Common myeloid progenitor, CD34-positive (primary cell): ENCODE measurements at places on chromosomes 7 and 10.

GRCh38 chr10:61877887-61878739 is 23.4 kb upstream of the ARID5B start:
- no peaks in the 10 kb centered on the region for H3K27me3 ChIP-seq
- H3K4me1 ChIP-seq: no peaks in the 10 kb centered on the region
- no peak overlapping the region for H3K4me3 ChIP-seq
- no peak for DNase-seq
- H3K27ac ChIP-seq: no peak overlapping the region

- peak overlapping the region; percentile 51 for H3K27ac ChIP-seq
- no peak overlapping the region for H3K4me3 ChIP-seq
- H3K27me3 ChIP-seq: no peaks in the 10 kb centered on the region
- peaks cover 12% of the 10 kb centered on the region for H3K36me3 ChIP-seq
- peak; percentile 75 for DNase-seq
- H3K4me1 ChIP-seq: peaks cover 83% of the 10 kb centered on the region
These were observed 132.3 kb downstream of the ARHGAP22 start for GRCh38 chr10:48472501-48473069.

DNA sequence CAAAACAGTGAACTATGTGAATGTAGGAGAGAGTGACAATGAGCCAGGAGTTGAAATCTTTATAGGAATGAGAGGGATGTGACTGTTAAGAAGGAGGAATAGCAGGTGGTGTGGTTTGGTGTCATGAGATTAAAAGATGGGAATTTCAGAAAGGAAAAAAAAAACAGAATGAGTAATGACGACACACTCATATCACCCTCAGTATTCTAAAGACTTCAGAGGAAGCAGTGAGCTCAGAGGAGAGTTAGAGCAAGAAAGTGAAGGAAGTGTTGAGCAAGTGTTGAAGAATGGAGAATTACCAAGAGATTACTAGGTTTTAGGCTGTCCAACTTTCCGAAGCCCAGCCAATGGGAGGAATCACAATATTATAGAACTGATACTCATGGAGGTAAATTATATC is 220.5 kb upstream of the HGF start:
- H3K27me3 ChIP-seq: no peaks in the 10 kb centered on the region
- no peak overlapping the region for H3K4me3 ChIP-seq
- DNase-seq: no peak
- no peaks in the 10 kb centered on the region for H3K36me3 ChIP-seq
- H3K4me1 ChIP-seq: no peaks in the 10 kb centered on the region

DNA sequence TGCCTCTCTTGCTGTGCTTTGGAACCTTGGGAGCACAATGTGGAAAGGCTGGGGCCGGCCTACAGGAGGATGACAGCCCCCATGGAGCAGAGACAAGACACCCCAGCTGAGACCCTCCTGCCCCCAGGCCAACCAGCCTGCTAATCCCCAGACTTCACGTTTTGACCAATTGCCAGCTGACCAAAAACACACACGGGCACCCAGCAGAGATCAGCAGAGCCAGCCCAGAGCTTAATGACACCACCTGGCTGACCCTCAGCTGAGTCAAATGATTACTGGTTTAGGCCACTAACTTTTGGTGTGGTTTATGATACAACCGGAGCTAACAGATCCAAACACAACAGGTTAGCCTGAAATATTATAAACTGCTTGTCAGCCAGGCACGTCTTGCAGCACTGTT is 111.2 kb upstream of the KIF5B start:
- no peaks in the 10 kb centered on the region for H3K36me3 ChIP-seq
- H3K27ac ChIP-seq: no peak overlapping the region
- DNase-seq: no peak
- H3K4me3 ChIP-seq: no peak overlapping the region
- H3K27me3 ChIP-seq: no peaks in the 10 kb centered on the region
- peaks cover 3% of the 10 kb centered on the region for H3K4me1 ChIP-seq

- H3K4me1 ChIP-seq: peaks cover 23% of the 10 kb centered on the region
- H3K4me3 ChIP-seq: no peak overlapping the region
- H3K27ac ChIP-seq: no peak overlapping the region
- DNase-seq: peak; percentile 72
- H3K27me3 ChIP-seq: peaks cover 29% of the 10 kb centered on the region
These were observed 12.1 kb downstream of the PDZD7 start for GRCh38 chr10:101018600-101019439.

GRCh38 chr7:55536619-55537457 is 35.5 kb downstream of the VOPP1 start:
- DNase-seq: no peak
- no peak overlapping the region for H3K4me3 ChIP-seq
- no peak overlapping the region for H3K27ac ChIP-seq
- H3K27me3 ChIP-seq: no peaks in the 10 kb centered on the region

- no peaks in the 10 kb centered on the region for H3K27me3 ChIP-seq
- H3K36me3 ChIP-seq: no peaks in the 10 kb centered on the region
- no peak overlapping the region for H3K4me3 ChIP-seq
- peaks cover 4% of the 10 kb centered on the region for H3K4me1 ChIP-seq
- no peak overlapping the region for H3K27ac ChIP-seq
These were observed 123.2 kb downstream of the ANK3 start for GRCh38 chr10:60266513-60266912.

DNA sequence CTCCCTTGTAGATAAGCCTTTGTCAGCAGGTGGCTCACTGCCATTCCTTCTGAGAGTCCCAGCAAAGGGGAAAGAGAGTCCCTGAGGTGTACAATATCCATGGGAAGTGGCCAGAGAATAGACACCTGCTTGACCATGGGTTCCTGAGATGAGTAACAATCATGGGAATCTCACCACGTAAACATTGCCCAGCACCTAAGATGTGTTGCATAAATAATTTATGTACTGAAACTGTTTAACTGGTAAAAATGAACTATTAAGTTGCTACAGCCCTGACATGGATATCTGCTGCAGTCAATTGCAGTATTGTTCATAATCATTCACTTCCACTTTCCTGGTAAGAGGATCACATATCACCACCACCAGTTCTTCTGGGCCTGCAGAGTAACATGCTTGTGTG is 123.8 kb upstream of the INHBA start:
- no peak overlapping the region for H3K4me3 ChIP-seq
- no peaks in the 10 kb centered on the region for H3K27me3 ChIP-seq
- no peaks in the 10 kb centered on the region for H3K36me3 ChIP-seq
- H3K27ac ChIP-seq: no peak overlapping the region

DNA sequence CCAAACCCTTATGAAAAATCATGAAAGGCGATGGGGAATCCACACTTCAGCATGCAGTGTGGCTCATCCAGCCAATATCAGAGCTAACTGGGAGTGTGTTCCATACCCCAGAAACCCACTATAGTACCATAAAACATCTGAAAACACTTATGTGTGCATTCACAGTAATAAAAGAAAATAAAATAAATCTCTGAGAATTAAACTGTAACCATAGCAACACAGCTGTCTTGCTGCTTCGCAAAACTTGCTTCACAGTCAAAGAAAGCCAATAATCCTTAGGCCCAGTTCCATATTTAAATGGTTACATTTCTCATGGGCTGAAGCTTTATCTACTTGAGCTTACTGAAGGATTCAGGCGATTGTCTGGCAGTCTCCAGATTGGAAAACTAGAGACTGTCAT is 19.9 kb upstream of the POLR1F start:
- no peak for DNase-seq
- H3K4me3 ChIP-seq: no peak overlapping the region
- no peaks in the 10 kb centered on the region for H3K27me3 ChIP-seq
- no peaks in the 10 kb centered on the region for H3K36me3 ChIP-seq

DNA sequence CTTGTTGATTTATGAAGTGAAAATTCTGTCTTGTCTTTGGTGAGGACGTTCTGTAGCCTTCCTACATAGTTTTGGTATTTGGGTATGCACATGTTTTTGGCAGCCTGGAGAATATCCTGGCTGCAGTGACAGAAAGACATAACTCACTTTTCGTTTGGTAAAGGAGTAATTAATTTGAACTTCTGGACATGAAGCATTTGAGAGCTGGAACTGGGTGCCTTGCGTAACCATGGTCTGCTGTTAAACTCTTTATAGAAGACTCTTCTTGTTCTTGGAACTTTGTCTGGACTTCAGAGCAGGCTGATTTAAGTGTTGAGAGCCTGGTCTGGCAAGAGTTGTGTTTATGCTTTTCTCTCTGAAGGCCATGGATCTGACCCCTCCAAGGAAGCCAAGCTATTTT is 231.3 kb downstream of the LRMDA start:
- H3K27me3 ChIP-seq: no peaks in the 10 kb centered on the region
- H3K4me1 ChIP-seq: peaks cover 8% of the 10 kb centered on the region
- H3K4me3 ChIP-seq: no peak overlapping the region
- no peaks in the 10 kb centered on the region for H3K36me3 ChIP-seq
- H3K27ac ChIP-seq: no peak overlapping the region

- DNase-seq: no peak
- H3K4me1 ChIP-seq: peaks cover 6% of the 10 kb centered on the region
- H3K4me3 ChIP-seq: no peak overlapping the region
- no peaks in the 10 kb centered on the region for H3K36me3 ChIP-seq
These were observed 66.1 kb upstream of the AOAH start for GRCh38 chr7:36790311-36790787.

- H3K4me3 ChIP-seq: peak overlapping the region; percentile 85
- H3K27me3 ChIP-seq: no peaks in the 10 kb centered on the region
- peak; percentile 89 for DNase-seq
- H3K4me1 ChIP-seq: peaks cover 47% of the 10 kb centered on the region
- H3K36me3 ChIP-seq: no peaks in the 10 kb centered on the region
These were observed 452 bp upstream of the TMEM140 start for GRCh38 chr7:135147341-135147898.

DNA sequence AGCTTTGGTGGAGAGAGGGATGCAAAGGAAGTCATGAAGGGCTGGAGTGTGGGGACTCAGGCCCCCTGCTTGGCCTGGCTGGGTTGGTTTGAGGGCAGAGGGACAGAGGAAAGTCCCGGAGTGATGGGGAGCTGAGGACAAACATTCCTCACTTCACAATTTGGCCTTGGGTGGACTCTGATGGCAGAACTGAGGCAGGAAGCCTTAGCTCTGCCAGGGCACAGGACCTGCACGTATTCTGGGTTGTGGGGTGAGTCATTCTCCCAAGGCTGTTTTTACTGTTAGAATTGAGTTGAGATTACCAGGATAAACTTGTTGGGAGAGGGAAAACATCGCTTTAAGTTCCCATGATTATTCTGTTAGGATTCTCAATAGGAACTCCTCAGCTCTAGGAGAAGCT is 2.6 kb downstream of the GOLGA7B start:
- no peak overlapping the region for H3K27ac ChIP-seq
- no peaks in the 10 kb centered on the region for H3K4me1 ChIP-seq
- H3K27me3 ChIP-seq: no peaks in the 10 kb centered on the region
- DNase-seq: no peak
- H3K4me3 ChIP-seq: no peak overlapping the region

- no peak overlapping the region for H3K4me3 ChIP-seq
- DNase-seq: peak; percentile 29
- no peaks in the 10 kb centered on the region for H3K4me1 ChIP-seq
- H3K27ac ChIP-seq: no peak overlapping the region
- no peaks in the 10 kb centered on the region for H3K27me3 ChIP-seq
These were observed 258.7 kb downstream of the CCDC3 start for GRCh38 chr10:12742771-12743170.

- no peak overlapping the region for H3K4me3 ChIP-seq
- H3K27ac ChIP-seq: no peak overlapping the region
- no peaks in the 10 kb centered on the region for H3K36me3 ChIP-seq
- no peak for DNase-seq
These were observed 2.1 kb upstream of the SAMD9L start for GRCh38 chr7:93150200-93150835.

GRCh38 chr7:2985866-2986265 is 57.8 kb downstream of the CARD11 start:
- H3K27ac ChIP-seq: no peak overlapping the region
- no peak overlapping the region for H3K4me3 ChIP-seq
- H3K36me3 ChIP-seq: no peaks in the 10 kb centered on the region
- peaks cover 30% of the 10 kb centered on the region for H3K4me1 ChIP-seq

DNA sequence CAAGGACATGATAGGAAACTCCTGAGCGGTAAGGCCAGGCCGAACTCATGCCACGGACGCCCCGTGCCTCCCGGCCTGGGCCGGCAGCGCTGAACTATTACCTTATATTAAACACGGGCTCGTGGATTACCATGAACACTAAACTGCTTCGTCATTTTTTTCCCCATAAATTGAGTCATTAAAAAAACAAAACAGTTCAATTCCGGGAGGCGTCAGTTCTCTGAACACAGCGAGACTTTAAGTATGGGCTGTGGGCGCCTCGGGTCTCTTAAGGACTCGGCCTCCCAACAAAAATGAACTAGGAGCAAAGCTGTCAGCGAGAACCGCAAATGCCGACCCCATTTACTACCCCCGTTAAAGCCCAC is 519 bp downstream of the PITRM1 start:
- H3K27ac ChIP-seq: peak overlapping the region; percentile 91
- H3K36me3 ChIP-seq: peaks cover 27% of the 10 kb centered on the region
- DNase-seq: no peak
- H3K27me3 ChIP-seq: no peaks in the 10 kb centered on the region
- peak overlapping the region; percentile 86 for H3K4me3 ChIP-seq

- no peaks in the 10 kb centered on the region for H3K36me3 ChIP-seq
- no peak overlapping the region for H3K27ac ChIP-seq
- no peaks in the 10 kb centered on the region for H3K27me3 ChIP-seq
- no peak overlapping the region for H3K4me3 ChIP-seq
These were observed 14.9 kb upstream of the SRGN start for GRCh38 chr10:69073026-69073425.

DNA sequence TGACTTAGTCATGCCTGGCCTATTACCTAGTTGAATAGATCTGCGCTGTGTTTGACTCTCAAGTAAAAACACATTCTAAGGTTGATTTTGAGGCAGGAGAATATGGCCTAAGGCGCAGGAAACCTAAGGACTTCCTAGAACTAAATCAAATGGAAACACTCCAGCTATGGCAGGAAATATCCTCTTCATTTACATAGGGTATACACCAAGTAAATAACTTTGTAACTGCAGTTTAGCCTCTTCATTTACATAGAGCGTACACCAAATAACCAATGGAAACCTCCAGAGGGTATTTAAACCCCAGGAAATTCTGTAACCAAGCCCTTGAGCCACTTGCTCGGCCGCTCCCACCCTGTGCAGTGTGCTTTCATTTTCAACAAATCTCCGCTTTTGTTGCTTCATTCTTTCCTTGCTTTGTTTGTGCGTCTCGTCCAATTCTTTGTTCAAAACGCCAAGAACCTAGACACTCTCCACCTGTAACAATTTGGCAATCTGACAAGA is 35.6 kb upstream of the XRCC2 start:
- no peaks in the 10 kb centered on the region for H3K36me3 ChIP-seq
- no peaks in the 10 kb centered on the region for H3K4me1 ChIP-seq
- DNase-seq: no peak
- H3K4me3 ChIP-seq: no peak overlapping the region
